Esophagus muscularis mucosa (tissue), 4 donors: ENCODE measurements at places on chromosomes 3 and 15.

- DNase-seq: no peak
Observed at GRCh38 chr15:68618394-68618793, 39.6 kb downstream of the CORO2B start.

DNA sequence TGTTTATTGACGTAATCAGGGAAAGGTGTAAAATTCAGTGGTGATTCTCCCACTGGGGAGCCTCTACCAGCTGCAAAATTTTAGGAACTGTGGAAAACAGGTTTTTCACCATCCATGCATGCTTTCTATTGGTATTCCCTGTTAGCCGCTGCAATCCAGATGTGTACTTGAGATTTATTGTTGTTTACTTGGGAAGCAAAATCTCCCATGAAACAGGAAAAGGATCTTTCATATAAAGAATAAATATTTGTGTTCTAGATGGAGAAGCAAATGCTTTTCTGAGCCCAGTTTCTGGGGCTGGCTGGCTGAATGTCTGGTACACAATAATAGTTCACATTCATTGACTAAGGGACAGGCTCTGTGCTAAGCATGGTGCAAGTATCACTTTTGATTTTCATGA, 144.6 kb upstream of the RASGRP1 start:
- DNase-seq: no peak

GRCh38 chr3:16587047-16587680, 18.1 kb downstream of the DAZL start:
- DNase-seq: no peak

DNA sequence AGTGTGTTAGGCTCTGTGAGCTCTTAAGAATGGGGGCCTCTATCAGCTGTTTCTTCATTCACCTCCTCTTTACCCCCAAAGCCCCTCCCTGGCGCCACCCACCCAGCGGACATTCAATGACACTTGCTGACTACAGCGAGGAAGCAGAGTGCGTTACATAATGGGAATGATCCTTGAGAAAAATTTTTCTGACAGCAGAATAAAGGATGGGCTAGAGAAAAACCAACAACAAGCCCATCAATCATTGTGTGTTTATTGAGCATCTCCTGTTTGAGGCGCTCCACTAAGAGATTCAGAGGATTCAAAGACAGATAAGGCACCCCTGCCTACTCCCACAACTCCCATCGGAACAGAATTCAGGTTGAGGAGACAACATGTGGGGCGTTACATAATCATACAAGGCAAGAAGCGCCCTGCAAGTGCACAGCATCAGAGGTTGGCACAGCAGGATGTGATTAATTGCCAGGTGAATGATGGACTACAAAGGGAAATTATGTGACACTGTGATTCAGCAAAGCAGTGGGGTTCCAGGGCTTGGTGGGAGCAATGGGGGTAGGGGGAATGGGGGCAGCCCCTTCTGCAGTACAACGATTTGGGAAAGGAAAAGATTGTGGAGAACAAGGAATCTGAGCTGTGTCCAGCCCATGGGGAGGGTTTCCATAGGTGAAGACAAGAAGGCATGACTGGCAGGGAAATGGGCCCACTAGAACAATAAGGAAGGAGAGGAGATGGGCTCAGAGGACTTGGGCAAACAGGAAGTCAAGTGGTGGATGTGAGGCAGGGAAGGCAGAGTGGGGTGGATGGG, 141.3 kb upstream of the ATP2B2 start:
- no peak for DNase-seq

GRCh38 chr3:151024339-151024738, 51.8 kb upstream of the CLRN1 start:
- peak; percentile 42 for DNase-seq

DNA sequence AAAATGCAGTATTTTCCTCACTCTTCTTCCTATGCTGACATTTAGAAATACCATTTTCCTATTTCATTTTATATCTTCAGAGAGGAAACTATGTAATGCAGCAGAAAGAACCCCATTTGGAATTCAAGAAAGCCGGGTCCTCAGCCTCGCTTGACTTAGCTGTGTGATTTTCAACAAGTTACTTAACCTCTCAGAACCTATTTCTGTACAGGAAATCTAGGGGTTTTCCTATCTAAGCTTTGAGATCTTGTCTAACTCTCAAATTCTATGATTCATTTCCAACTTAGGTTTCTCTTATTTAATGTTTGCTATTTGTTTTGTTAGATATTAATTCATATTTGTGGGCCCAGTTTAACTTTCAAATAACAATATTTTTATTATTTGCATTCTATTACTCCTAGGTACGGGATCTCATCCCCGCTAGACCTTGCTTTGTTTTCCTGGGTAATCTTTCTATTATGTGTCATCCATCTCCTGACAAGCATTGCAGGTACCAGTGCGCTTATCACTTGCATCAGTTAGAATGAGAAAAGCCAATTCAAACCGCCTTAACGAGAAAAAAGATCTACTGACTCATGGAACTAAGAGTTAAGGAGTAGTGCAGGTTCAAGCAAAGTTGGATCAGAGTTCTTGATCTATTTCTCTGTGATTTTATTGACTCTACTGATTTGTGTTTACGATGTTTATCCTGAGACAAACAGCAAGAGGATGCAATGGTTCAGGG, 70.6 kb upstream of the BHLHE40 start:
- DNase-seq: no peak

GRCh38 chr3:81580355-81580754, 181.1 kb downstream of the GBE1 start:
- DNase-seq: no peak

- DNase-seq: no peak
Observed at GRCh38 chr15:44144184-44144583, 50.9 kb downstream of the FRMD5 start.

- DNase-seq: no peak
Observed at GRCh38 chr3:45507820-45508317, 86.7 kb upstream of the LIMD1 start.

DNA sequence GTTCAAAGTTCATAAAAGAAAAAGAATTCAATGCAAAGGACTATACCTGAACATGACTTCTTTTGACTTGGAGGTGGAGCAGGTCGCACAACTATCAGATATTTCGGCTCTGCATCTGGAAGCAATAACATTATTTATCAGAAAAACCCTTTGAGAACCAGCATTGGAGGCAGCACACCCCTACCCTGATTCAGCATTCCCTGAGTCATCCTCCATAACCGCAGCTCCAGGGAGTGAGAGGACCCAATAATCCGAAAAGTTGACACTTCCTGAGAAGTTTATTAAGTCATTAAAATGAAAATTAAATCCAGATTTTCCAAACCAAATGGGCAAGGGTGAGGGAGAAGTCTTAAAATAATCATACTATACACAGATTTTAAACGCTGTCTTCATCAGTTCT, 90.6 kb downstream of the ABI3BP start:
- DNase-seq: no peak

DNA sequence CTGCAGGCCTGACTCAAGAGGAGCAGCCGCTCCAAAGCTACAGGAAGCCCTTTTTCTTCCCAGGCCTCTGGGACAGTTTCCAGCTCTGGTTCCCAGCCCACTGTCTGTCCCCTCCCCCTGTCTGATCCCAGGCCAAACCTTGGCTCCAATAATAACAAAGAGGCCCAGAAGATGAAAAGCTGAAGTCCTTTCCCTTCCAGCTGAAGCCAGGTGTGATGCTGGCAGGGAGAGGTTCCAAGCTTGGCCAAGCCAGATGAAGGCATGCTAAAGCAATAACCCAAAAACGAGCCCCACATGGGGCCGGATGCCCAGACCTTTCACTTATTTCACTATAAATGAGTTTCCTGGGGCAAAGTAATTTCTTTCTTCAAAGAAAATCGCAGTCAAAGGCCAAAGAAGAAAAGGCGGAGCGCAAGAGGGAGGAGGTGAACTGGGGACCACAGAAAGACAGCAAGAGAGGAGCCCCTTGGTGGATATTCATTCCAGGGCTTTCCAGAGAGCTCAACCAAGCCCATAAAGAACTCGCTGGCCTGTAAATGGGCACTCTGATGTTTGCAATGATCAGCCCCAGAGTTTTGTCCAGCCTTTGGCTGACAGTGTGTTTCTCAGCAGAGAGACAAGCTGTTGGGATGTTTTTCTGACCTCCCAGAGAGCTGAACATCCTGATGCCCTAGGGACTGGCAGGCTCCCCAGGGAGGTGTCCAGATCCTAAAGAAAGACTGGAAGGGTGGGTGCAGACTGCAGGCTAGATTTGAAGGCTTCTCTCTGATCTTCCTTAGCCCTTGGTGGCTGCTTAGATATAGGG, 157.6 kb downstream of the UACA start:
- DNase-seq: peak; percentile 95

DNA sequence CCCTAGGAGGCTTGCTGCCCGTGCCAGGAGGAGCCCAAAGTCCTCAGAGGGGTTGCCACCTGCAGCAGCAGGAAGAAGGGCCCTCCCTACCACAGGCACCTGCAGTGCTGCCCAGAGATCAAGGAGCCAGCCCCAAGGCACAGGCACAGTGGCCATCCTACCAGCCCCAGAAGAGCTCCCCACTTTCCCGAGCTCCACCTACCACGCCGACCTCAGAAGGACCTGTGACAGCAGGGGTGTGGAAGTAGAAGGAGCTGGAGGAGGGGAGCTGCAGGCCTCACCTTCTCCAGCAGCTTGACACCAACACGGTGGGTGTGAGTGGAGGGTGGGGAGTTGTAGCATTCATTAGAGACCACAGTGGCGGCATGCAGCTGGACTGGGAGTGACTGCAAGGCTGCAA, 485.8 kb downstream of the GABRG3 start:
- DNase-seq: peak; percentile 75

- DNase-seq: no peak
Observed at GRCh38 chr3:129016720-129017483, 15.8 kb downstream of the EFCC1 start.

- DNase-seq: no peak
Observed at GRCh38 chr3:26406636-26407035, 215.9 kb upstream of the LRRC3B start.

DNA sequence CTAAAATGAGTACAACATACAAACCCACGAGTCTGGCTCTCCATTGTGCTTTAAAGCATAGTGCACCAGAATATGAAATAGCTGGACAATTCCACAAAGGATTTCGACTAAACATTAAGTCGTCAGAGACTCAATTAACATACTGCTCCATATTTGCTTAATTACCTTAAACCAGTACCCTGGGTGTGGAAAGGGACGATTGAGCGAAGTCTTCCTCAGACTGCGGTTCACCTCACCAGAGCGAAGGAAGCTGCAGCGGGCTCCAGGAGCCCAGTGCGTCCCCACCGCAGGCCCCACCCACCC, 218 bp upstream of the TRPC1 start:
- DNase-seq: no peak

GRCh38 chr3:66603151-66603611, 102.4 kb upstream of the LRIG1 start:
- no peak for DNase-seq

DNA sequence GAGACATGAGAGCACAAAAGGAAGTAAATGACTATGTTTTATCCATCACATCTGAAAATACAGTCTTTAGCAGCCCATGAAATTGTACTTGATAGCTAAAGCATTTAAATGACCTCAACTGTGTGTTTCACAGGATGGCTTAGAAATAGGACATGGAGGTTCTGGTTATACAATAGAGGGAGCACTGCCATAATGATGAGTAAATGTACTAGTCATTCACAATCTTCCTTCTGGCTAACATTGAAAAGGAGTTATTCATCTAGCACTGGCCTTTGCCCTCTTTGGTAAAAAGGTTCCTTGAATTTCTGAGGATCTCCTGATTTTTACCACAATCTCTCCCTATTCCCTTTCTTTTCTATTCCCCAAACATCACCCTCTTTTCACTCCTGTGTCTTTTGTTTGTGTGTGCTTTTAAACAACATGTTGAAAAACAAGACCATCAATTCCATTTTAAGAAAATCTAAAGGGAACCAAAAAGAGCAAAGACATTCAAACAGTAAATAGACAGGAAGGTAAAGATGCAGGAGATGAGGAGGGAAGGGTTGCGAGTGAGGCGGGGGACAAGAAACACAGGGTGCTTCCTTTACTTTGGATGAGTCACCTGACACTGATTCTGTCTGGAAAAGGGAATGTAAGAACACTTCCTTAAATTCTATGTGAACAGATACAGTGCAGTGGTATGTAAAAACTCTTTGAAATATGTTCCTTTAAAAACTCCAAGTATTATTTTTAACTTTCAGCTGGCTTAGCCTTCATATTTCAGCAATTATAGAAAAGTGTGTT, 619.0 kb downstream of the MECOM start:
- DNase-seq: no peak

GRCh38 chr3:8020047-8020841, 481.4 kb upstream of the LMCD1 start:
- no peak for DNase-seq

DNA sequence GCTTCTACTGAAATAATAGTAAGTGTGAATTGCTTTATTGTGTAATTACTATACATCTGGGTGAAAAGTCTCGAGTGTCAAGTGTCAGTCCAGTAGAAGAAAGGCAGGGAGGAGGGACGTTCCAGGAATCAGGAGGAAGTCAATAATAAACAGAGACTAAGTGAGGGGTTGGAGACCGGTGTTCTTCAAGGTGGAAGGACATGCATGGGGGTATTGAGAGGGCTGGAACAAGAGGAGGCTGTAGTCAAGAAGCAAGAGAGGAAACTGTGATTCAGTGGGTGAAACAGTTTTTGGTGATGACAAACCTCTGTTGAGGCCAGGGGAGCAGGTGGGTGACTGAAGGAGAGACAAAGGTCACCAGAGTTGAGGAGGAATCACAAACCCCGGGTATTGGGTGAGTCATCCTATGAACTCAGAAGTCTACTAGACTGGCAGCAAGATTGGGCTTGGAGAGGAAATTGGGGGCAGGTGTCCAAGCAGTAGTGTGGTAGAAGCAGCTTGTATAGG, 11.6 kb upstream of the SCAMP5 start:
- DNase-seq: no peak

- DNase-seq: no peak
Observed at GRCh38 chr15:48086133-48086532, 34.7 kb upstream of the SLC24A5 start.

- peak; percentile 47 for DNase-seq
Observed at GRCh38 chr15:29570948-29571791, 251.1 kb downstream of the TJP1 start.

GRCh38 chr3:45506751-45507391, 87.7 kb upstream of the LIMD1 start:
- no peak for DNase-seq

DNA sequence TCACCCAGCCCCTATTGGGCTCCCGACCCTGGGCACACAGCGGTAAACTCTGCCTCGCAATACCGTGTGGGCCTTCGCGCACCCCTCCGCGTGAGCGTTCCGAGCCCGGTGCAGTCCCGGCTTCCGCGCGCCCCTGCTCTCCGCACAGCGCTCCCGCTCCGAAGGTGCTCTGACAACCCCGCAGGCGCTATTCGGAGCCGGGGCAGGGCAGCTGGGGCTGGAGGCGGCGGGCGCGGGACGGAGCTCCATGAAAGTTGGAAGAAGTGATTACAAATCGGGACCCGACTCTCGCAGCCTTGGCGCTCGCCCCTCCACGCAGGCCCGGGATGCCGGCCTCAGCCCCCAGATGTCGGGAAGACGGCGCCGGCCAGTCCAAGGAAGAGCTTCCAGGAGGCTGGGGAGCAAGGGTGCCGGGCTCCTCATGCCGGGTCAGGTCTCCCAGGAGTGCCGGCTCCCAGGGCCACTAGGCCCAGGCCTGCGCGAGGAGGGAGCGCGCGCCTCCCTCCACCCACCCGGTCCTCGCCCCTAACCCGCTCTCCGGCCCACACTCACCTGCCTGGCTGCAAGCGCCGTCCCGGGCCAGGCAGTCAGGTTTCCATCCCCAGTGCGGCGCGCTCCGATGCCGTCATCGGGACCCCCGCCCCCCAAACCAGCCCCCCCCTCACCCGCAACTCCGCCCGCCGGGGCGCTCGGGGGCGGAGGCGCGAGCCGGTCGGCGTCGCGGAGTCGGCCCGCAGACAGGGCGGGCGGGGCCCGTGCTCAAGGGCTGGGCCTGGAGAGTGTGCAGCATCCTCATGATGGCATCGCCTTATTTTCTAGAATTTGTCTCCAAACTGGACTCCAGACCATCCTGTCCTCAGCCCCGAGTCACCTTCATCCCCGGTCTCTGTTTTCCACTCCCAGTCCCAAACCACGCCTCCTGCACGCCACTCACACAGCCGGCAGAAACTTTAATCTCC, at the start of gene KIF7:
KIF7 (minus strand) TSS at position 621 of the 959 bp plus-strand sequence. CDS start 2,537 bp downstream, outside the sequence.
- no peak for DNase-seq
